ENCODE measurements at places on chromosomes 2 and 18.

- no peak for DNase-seq
Observed at GRCh38 chr2:23486684-23487075, 101.7 kb downstream of the KLHL29 start.

- DNase-seq, result no peak
Observed at GRCh38 chr2:148162871-148163270, 142.0 kb downstream of the MBD5 start.

GRCh38 chr2:190840569-190841172 is 40.0 kb upstream of the GLS start:
- DNase-seq, result no peak

- no peak for DNase-seq
Observed at GRCh38 chr18:79445696-79446561, 50.2 kb downstream of the NFATC1 start.

Measured in skin of body (tissue), 3 donors.